ENCODE measurements at places on chromosomes 16 and 17.

DNA sequence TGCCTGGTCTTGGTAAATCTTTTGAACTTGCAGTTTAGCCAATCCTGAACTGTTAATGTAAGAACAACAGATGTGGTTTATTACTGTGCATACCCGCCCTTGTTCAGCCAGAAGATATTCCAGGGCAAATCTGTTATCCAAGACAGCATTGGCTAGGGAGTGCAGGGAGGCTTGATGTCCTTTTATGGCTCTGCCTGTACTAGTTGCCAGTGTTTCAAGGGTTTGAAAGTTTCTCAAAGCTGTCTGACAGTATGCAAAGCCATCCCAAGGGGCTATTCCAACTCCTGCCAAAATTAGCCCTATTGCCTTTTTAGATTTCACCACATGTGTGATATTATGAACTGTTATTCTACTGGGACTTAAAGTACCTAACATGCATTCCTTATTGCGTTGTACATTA lies 30.1 kb downstream of the LCMT1 start:
- no peak for DNase-seq

GRCh38 chr17:78784352-78784751 lies 2.3 kb upstream of the CYTH1 start:
- DNase-seq, result no peak

- DNase-seq, result no peak
Observed at GRCh38 chr16:57999366-57999970, 1.0 kb downstream of the ZNF319 start.

- DNase-seq, result no peak
Observed at GRCh38 chr16:55489119-55489955, 10.3 kb downstream of the MMP2 start.

- DNase-seq, result no peak
Observed at GRCh38 chr17:72399608-72400487, 279.0 kb downstream of the SOX9 start.

DNA sequence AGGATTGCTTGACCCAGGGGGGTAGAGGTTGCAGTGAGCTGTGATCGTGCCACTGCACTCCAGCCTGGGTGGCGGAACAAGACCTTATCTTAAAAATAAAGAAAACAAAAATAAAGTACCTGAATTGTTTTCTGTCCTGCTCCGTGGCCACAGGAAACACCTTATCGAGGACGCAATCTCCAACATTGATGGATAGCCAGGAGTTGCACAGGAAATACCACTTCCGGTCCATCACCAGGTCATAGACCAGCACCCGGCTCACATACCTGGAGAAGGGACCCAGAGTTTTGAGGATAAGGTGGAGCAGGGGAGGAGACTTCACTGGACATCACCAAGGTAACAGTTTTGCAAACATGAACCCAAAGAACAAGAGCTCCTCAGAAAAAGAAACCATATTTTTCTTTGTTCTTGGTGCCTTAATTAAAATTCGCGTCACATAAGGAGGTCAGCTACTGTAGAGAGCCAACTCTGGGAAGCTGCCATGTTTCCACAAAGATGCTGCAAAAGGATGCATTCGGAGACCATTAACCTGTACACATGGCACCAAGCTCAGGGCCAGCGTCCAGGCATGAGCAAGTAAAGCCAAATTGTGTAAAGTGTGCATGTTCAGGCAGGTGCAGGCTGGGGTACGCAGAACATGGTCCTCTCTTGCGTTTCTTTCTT lies 55.6 kb upstream of the GCSH start:
- DNase-seq, result no peak

- DNase-seq, result no peak
Observed at GRCh38 chr16:67979955-67980678, at the start of gene DPEP3. TSS of gene DPEP3 (minus strand) at chr16:67980499. CDS start at chr16:67980380, 119 bp downstream.

DNA sequence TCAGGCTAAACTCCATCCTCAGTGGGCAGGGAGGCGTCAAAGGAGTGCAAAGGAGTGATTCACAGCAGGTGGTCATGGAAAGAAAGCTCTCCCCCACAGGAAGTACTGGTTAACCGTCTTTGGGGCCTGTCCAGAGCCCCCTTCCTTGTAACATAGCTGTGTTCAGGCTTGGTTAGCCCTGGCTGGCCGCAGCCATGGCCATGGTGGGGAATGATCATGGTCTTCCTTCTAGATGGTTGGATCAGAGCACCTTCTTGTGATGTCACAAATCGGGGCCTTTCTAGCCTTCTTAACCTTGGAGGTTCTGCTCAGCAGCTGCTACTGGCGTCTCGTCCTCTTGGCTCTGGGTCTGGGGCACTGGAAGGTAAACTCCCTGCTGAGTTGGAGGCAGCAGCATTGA lies 15.8 kb downstream of the NKD1 start:
- no peak for DNase-seq
